ENCODE measurements at places on chromosomes 1 and 21. TPM values are rescaled to one million over a fixed set of nuclear protein-coding genes. Genes with fewer than 3 reads are reported as not detected.

Gene FOXD2
- total RNA-seq, result 0.08 TPM

Gene ROR1
- total RNA-seq, result 4.4 TPM

Gene LCE1C
- total RNA-seq, result 1.00 TPM

Gene GALE
- total RNA-seq, result 61.6 TPM

Gene SLC30A1
- total RNA-seq, result 14.1 TPM

- peak; percentile 46 for ATAC-seq
Measured at GRCh38 chr1:61227857-61228550, 145.6 kb downstream of the NFIA start.

- no peak for ATAC-seq
Measured at GRCh38 chr21:42389449-42389835, 6.4 kb downstream of the TMPRSS3 start.

GRCh38 chr1:60899464-60899863 is 182.9 kb upstream of the NFIA start:
- no peak for ATAC-seq

GRCh38 chr1:117014209-117014608 is 12.6 kb downstream of the CD101 start:
- no peak for ATAC-seq

DNA sequence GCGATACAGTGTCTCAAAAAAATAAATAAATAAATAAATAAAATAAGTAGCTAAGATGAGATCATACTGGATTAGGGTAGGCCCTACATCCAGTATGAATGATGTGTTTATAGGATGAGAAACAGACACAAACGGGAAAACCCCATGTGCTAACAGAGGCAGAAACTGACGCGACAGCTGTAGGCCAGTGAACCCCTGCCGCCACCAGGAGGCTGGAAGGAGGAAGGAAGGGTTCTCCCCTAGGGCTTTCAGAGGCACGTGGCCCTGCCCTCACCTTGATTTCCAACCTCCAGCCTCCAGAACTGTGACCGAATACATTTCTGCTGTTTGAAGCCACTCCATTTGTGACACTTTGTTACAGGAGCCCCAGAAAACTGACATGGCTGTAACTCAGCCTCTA is 38.5 kb downstream of the CHD5 start:
- ATAC-seq, result no peak

GRCh38 chr21:44625756-44626155 is 1.1 kb upstream of the KRTAP10-9 start:
- ATAC-seq, result no peak

DNA sequence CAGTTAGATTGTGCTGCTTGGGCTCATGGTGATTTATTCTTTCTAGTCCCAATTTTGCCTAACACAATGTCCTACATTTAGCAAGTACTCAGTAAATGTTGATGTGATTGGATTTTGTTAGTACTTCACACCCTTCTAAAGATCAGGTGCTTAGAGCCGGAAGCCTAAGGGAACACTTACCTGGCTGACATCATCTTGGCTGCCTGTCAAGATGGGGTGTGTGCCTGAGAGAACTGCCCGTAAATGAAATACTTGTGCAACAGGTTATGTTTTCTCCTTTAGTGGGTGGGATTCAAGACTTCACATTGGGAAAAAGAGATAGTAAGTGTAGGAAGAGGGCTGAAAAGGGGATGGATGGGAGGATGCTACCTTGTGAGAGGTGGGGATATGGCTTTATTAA is 75.5 kb upstream of the MACF1 start:
- ATAC-seq, result peak; percentile 76

DNA sequence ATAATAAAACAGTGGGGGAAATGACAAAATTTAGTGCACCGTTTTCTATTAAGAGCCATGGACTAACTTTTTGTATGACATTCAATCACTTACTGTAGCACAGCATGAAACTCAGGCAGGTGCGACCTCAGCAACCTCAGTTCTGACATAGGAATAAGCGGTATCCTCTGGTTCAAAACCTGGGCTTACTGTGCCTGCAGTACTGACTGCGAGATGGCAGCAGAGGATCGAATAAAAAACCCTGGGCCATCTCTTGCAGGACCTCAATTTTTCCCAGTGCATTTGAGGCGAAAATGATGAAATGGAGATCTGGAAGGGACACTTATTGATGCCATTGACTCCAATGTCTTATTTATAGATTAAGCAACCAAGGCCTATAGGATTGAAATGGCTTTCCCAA is 214.7 kb downstream of the ADGRL2 start:
- no peak for ATAC-seq

DNA sequence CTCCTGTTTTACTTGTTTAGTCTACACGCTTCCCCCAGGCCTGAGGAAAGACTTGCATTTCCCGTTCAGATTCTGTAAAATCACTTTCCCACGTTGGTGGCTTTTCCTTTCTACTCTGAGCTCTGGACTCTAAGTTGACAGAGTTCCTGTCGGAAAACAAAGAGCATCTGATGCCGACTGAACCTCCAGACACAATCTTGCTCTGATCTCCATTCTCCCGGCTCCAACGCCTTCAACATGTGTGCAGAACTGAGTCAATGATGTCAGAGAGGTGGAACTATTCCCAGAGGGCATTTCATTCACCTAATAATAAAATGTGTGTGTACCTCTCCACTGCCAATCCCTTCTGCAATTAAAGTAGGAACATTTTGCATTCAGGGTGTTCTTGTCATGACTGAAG is 147.7 kb downstream of the MIS18A start:
- no peak for ATAC-seq
